T-helper 1 cell (primary cell): ENCODE measurements at places on chromosomes 7 and 10.
A peak's percentile ranks its signal among the peaks of the same experiment; 100 is the strongest.

GRCh38 chr7:50393076-50393475 lies 57.1 kb downstream of the FIGNL1 start:
- no peak for DNase-seq

DNA sequence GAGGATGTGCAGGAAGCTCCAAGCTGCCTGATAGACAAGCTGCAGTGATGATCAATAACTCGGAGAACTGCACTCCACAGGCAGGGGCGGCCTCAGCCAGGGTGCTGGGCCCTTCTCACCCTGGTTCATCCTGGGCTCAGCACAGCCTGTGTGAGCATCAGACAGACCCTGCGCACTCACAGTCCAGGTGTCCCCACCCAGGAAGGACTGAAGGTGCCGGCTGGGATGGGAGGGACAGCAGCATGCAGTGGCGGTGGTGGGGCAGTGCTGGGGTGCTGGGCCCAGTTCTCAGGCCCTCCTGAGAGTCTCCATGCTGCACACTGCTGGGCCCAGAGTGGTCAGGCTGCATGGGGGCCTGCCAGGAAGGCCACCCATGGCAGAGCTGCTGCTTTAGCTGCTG lies 74.1 kb downstream of the ITIH5 start:
- DNase-seq, result no peak

- DNase-seq, result no peak
Observed at GRCh38 chr10:48495282-48496045, 109.4 kb downstream of the ARHGAP22 start.

- no peak for DNase-seq
Observed at GRCh38 chr7:1695800-1696454, 25.9 kb downstream of the ELFN1 start.

DNA sequence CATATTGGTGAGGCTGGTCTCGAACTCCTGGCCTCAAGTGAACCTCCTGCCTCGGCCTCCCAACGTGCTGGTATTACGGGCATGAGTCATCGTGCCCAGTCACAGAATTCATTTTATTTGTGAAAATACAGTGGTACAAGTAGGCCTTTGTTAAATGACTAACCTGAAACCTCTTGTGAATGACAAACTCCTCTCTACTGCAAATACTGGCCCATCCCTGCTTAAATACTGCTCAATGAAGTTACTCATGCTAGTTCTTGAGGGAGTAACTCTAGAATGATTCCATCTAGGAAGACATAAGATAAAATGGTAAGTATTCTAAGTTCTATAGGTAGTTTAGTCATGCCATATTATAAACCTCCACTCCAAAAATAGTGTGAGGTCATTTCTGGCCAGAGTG lies 80.7 kb downstream of the UBE2H start:
- DNase-seq, result no peak

GRCh38 chr7:129884495-129884894 lies 68.3 kb downstream of the UBE2H start:
- DNase-seq, result no peak

DNA sequence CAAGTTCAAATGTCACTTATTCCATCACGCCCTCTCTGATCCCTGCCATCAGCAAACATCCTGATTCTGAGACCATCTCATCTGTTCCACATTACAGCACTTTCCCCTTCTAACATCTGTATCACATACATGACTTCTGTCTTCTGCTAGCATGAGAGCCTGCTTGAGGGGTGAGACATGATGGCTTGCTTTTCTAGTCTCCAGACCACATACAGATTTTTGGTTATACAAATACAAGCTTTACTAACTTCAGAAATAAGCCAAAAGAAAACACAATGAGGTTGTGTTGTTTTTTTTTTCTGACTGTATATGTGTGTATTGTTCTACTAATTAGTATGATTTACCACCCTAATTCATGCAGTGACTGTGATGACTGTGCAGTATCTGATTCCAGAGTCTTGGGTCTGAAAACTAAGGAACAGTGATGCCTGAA lies 34.3 kb downstream of the NAPEPLD start:
- no peak for DNase-seq

GRCh38 chr7:127347567-127348246 lies 44.8 kb downstream of the ZNF800 start:
- peak; percentile 55 for DNase-seq

DNA sequence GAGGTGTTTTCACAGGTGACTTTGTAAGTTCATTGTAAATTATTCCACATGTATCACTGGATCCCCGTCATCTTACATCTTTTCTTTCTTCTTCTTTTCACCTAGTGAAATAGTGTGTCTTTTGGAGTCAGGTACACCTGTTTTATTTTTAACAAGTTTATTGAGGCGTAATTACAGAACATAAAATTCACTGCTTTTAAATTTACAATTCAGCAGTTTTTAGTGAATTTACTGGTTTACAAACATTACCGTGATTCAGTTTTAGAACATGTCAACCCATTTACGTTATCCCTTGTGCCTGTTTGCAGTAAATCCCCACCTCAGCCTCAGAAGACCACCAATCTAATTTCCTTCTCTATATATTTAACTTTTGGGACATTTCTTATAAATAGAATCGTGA lies 256.9 kb downstream of the EXOC4 start:
- no peak for DNase-seq

GRCh38 chr7:122643250-122643649 lies 55.7 kb downstream of the RNF133 start:
- no peak for DNase-seq

GRCh38 chr10:30039988-30040387 lies 19.4 kb downstream of the JCAD start:
- DNase-seq, result no peak

DNA sequence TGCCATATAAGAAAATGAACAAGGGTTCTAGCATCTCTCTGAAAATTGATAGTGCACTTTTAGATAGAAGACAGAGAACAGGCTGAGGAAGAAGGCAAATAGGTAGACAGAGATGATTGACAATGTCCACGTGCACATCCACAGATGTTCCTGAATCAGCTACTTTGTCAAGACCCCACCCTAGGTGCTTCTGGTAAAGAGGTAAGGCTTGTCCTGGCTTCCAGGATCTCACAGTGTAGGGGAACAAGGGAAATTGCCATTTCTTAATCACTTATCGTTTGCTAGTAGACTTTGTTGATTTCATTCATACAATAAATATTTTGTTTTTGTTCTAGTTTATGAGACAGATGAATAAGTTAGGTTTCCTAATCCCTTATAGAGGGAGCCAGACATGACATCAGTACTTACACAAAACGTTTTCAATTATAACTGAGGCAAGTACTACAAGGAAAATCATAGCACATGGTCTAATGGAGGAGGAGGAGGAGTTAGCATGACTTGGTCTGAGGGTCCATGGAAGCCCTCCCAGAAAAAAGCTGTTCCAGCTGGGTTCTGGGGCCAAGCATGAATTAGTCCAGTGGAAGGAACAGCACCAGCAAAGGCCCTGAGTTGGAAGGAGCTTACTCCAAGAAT lies 115.9 kb upstream of the ARID5B start:
- DNase-seq, result no peak

DNA sequence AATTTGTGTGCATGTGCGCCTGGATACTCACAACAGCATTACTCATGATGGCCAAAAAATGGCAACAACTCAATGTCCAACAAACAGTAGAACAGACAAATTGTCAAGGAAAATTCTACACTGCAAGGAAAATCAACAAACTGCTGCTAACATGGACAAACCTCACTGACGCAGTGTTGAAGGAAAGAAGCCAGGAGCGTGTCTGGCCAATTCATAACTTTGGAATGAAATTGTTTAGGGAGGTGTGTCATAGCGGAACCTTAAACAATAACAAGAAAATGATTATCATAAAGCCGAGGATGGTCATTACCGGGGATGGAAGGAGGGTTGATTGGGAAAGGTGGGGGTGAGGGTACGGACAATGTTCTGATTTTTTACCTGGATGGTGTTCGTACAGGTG lies 29.1 kb downstream of the ALOX5 start:
- DNase-seq, result no peak
